CMK (cell line): ENCODE measurements at places on chromosomes 6 and 20.

DNA sequence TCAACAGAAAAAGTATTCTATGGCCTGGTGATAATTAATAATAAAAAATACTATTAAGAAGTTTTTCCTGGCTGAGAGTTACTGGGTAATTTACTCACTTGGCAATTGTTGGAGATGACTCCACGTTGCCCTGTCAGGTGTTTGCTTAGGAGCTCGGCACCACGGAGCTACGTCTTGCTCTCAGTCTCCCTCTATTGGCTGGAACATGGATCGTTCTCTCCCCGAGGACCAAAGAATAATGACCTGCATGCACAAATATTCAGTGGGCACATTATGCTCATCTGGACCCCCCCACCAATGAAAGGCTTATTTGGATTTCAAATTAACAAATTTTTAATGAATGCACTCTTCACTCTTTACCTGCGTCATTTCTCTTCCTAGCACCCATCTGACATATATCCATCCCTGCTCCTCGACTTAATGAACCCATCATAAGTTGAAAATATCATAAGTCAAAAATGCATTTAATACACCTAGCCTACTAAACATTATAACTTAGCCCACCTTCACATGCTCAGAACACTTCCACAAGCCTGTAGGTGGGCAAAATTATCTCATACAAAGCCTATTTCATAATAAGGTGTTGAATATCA, 71.0 kb upstream of the CD83 start:
- no peak for DNase-seq

DNA sequence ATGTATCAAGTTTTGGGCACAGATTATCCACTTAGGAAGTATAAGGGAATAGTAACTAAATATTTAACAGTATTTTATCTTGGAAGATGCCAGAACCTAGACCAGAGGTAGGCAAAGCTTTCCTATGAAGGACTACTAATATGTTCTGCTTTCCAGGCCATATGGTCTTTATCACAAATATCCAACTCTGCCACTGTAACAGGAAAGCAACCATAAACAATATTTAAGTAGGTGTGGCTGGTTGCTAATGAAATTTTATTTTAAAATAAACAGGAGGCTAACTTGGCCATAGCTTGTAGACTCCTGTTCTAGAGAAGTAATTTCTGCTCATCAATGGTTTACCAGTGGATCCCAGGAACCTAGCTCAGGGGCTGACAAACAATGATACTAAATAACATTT, 39.4 kb downstream of the NOL7 start:
- DNase-seq, result no peak

DNA sequence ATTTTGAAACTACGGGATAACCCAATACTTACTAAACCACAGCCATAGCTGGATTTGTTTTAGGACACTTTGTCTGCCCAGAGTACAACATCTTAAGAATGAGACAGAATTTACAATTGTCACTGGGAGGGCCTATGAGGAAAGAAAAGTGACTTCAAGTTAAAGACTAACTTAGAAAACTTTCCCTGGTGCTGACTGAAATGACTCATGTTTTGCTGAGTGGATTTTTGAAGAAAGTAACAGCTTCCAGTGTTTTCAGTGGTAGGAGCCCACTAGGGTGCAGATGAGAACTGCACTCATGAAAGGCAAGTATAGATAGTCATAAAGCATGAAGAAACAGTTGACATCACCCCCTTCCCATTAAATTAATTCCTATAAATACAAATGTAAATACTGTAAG, 988.2 kb upstream of the MAP3K7 start:
- no peak for DNase-seq

DNA sequence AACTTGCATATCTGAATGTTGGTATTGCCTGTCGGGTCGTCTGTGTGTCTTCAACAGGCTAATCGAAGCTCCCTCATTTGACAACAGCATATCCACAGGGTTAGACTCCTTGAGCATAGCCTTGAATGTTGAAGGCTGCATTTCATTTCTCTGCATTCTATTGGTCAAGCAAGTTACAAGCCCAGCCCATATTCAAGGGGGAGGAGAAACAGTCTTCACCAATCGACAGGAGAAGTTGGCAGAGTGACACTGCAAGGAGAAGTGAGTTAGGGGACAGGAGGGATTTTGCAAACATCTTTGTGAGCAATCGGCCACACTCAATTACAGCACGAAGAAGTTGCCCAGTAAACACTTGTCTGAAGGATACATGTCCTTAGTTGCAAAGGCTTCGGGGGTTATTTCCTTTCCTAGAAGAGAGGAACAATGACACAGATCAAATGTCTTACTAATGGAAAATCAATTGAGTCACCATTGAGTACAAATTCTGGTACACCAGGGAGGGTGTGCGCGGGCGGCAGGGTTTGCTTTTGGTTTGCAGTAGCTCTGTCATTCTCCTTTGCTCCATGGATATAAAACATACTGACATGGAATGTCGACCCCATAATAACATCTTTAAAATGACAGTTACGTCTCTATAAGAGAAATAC, 60.6 kb upstream of the NT5E start:
- DNase-seq, result no peak

DNA sequence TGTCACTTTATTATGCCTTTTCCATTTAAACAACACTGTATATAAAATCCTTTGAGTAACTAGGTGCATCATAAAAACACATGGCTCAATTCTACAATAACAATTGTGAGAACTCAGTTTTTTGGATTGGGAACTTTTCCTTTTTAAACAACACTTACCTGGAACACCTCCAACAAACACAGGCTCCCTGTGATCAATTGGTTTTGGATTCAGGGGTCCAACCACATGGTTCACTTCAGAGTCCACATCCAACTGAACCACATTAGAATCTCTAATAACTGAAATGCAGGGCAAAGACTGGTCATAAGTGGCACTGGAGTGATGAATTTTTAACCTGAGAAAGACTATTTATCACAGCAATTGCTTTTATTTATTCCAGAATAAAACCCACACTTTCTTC, 26.5 kb downstream of the FAM229B start:
- no peak for DNase-seq
